ENCODE measurements at places on chromosomes 1 and 21.

DNA sequence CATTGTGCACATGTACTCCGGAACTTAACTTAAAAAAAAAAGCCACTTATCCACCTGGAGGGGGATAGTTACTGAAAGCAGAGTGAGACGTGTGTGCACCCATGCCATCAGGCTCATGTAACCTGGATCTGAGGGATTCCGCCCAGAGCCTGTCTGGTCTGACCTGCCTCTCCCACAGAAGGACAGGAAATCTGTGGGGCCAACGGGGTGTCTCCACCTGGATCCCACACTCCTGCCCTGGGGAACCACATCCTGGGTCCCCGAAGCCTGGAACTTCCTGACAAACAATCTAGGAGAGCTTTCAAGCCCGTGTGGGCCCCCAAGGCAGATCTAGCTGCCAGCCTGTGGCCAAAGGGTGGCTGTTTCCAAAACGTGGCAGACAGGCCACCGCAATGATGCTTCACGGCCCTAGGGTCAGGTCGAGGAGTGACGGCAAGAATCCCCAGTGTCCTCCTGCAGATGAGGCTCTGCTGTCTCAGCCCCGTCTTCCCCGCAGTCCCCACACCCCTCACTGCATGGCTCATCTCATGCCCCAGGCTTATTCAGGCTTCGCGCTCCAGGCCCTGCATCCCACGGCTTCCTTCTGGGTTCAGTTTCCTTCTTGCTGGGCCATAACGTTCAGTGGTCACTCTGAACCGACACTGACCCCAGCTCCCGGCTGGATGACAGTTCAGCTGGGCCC, 21.0 kb upstream of the PCBP3 start:
- DNase-seq = no peak

DNA sequence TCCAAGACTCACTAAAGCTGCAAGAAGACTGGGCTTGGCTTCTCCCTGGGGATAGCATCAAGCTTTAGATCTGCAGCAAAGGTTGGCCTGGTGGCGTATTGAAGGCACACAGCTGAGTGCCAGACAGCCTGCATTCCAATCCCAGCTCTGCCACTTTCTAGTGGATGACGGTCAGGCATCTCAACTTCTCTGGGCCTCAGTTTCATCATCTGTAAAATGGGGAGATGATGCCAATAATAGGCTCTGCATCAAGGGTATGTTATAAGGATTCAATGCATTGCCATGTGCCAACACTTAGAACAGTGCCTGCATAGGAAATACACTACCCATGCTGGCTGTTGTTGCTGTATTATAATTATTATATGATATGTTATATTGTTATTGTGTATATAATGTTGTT, 220.4 kb downstream of the NPHP4 start:
- DNase-seq = no peak

GRCh38 chr1:17561561-17561985, 22.1 kb downstream of the ARHGEF10L start:
- DNase-seq = no peak

GRCh38 chr1:235622936-235623779, 26.4 kb downstream of the GNG4 start:
- no peak for DNase-seq

- no peak for DNase-seq
Observed at GRCh38 chr1:24769656-24770651, 24.7 kb downstream of the CLIC4 start.

- no peak for DNase-seq
Observed at GRCh38 chr1:70941563-70941962, 106.1 kb downstream of the PTGER3 start.

DNA sequence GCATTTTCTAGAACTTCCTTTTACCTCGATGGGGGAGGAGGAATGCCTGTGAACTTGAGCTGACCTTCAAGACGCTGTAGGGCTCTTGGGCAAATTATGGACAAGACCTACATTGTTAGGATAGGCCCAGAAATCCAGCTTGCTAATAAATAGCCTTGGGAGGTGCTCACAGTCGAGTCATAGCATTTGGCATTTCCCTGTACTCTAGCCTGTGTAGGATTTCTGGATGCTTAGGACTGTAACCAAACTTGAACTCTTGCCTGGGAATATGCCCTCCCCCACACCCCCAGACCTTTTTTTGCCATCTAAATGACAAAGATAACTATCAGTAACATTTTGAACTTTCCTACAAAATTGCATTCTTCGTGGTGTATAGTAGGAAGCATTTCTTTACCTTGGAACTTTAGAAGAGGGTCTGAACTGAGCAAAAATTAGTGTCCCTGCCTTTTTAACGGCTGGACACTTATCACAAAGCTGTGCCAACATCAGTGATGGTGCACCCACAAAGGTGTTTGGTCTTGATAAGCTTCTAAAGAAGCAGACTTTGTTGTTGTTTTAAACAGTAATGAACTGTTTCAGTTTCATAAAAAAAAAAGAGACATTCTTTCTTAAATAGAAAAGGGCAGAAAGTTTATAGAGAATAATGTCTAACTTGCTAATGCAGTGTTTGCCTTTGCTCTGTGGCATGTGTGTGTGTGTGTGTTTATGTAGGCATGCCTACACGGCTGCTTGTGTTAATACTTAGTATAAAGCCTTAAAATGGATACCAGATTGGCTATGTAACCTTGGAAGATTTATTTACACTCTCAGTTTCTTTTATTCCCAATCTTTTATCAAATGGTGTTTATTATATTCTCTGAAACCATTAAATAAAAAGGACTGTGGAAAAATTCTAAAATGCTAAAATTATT, 88.2 kb downstream of the NFIA start:
- no peak for DNase-seq

DNA sequence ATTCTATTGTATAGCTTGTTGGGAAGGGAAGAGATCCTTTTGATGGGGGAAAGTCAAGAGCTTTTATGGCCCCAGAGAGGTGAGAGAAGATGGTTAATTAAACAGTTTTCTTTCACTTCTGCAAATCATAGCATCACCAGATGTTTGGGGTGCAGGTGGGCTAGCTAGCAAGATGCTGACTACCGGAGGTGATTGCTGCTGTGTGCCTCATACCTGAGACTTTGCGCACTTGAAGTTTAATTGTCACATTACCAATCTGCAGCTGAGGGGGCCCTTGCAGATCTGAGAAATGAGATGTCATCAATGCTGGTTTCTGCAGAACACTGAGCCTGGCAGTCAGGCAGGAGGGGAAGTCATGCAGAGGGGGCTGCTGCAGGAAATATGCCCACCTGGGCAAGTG, 73.9 kb downstream of the SNRPE start:
- no peak for DNase-seq

GRCh38 chr1:33152685-33153432, 29.0 kb downstream of the TRIM62 start:
- DNase-seq = no peak

DNA sequence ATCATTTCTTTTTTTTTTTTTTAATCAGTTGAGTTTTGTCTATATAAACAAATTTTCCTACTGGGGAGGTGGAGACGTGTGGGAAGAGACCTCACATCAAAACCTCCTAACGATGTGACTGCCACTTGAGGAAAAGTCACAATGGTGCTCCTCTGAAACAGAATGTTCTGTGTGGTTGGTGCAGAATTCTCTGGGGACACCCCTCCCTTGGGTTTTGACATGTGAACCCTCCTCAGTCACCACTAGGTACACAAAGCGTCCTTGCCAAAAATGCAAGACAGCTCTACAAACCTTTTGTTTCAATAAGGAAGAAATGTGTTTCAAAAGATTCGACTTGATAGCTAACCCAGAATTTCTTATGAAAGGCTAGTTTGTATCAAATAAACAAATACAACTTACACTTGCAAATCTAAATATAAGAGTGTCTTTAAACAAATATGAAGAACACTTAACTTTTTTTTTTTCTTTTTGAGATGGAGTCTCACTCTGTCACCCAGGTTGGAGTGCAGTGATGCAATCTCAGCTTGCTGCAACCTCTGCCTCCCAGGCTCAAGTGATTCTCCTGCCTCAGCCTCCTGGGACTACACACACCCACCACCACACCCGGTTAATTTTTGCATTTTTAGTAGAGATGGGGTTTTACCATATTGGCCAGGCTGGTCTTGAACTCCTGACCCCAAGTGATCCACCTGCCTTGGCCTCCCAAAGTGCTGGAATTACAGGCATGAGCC, 9.3 kb downstream of the SLC25A24 start:
- DNase-seq = no peak

GRCh38 chr1:86875722-86876121, 38.2 kb downstream of the SELENOF start:
- DNase-seq = no peak

GRCh38 chr1:48560577-48560976, 88.6 kb upstream of the SPATA6 start:
- no peak for DNase-seq

DNA sequence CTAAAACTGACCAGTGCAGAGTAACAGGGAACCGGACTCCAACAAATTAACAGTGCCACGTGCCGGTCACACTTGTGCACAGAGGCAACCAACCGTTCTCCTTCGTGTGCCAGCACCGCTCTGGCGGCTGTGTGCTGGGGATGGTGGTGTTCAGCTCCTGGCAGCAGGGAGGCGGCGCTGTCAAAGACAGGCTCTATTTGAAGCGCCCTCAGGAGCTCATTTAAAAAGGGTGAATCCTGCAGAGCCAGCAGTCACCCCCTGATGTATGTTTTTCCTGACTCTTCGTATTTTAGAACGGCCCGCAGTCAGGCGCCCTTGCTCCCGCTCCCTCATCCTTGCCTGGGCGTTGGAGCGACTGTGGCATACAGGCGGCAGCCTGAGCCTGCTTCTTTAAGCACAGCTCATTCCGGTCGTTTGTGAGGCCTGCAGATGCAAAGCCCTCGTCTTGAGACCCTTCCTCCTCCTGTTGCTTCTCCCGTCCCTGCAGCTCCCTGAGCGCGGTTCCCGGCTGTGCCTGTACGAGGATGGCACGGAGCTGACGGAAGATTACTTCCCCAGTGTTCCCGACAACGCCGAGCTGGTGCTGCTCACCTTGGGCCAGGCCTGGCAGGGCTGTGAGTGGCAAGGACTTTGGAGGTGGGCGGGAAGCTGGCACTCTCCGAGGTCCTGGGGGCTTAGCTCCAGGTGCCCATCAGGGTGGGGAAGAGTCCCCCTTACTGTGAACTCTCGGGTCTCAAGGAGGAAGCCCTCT, 1.1 kb downstream of the DFFB start:
- DNase-seq = no peak

- no peak for DNase-seq
Observed at GRCh38 chr1:208520438-208521099, 276.4 kb upstream of the PLXNA2 start.

DNA sequence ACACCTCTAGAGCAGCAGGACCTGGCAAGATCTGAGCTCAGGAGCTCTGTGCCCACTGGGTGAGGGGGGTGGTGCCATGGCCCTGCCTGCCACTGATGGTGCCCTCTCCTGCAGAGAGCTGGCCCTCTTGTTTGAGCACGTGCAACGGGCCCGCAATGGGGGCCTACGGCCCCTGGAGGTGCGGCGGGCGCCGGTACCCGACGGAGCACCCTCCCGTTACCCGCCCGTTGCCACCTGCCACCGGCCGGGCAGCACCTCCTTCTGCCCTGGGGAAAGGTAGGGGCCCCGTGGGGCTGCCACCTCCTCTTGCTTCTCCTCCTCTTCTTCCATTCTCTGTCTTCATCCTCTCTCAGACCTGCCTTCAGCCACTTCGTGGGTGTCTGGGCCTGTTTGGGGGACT, 38.2 kb downstream of the CITED4 start:
- no peak for DNase-seq

Data from suprapubic skin (tissue), 4 donors.